Fibroblast of skin of left biceps (primary cell): ENCODE measurements at places on chromosomes 7 and 10.

- no peak for DNase-seq
Measured at GRCh38 chr7:122518488-122518887, 180.4 kb downstream of the RNF133 start.

DNA sequence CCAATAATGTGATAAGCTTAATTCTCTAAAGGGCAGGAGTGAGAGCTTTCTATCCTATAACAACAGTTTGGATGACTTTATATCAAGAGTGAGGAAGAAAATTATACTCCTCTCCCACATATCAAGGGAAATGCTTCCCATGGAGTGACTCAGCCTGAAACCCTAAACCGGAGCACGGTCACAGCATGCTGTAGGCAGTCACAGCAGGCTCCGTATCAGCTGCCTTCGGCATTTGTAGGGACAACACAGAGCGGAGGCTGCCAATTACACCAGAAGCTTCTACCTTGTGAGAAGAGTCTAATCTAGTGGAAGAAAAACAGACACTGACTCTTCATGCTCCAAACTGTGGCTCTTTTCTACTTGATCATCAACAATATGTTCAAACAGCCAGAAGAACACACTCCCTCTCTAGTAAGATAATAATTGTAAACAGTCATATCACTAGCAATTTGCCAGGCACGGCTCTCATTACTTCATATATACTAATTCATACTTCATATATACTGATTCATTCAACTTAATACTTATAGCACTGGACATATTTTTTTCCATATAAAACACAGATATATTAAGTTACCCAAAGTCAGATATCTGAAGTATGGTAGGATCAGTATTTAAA is 65.9 kb downstream of the DGKB start:
- no peak for DNase-seq

- DNase-seq, result no peak
Measured at GRCh38 chr7:25662841-25663800, 434.8 kb upstream of the NPVF start.

DNA sequence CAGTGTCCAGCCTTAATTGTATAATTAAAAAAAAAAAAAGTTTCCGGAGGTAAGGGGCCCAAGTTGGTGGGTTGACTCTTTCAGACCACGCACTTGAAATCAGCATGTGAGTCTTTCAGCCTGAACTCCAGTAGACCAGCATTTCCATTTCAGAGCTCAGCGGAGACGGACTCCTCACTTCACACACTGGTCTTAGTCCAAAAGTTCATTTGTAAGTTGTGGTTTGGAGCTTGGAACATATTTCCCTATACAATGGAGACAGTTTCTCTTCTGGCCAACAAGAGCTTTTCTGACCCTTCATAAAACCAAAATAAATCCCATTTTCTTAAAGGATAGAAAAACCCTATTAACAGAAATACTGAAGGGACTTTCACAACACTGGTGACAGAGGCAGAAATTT is 41.0 kb downstream of the ATXN7L1 start:
- DNase-seq, result no peak

- no peak for DNase-seq
Measured at GRCh38 chr7:43619213-43620012, 36.5 kb downstream of the STK17A start.

GRCh38 chr10:846126-846685 is 85.3 kb downstream of the LARP4B start:
- no peak for DNase-seq

- DNase-seq, result no peak
Measured at GRCh38 chr10:69176823-69177222, 3.2 kb upstream of the SUPV3L1 start.
